ENCODE measurements at places on chromosomes 5 and 9.

- no peak for DNase-seq
Observed at GRCh38 chr9:3118081-3118480, 274.2 kb upstream of the PUM3 start.

- DNase-seq, result no peak
Observed at GRCh38 chr9:108852079-108852478, 3.7 kb downstream of the ACTL7B start.

- no peak for DNase-seq
Observed at GRCh38 chr5:138385660-138386059, 33.2 kb downstream of the KDM3B start.

DNA sequence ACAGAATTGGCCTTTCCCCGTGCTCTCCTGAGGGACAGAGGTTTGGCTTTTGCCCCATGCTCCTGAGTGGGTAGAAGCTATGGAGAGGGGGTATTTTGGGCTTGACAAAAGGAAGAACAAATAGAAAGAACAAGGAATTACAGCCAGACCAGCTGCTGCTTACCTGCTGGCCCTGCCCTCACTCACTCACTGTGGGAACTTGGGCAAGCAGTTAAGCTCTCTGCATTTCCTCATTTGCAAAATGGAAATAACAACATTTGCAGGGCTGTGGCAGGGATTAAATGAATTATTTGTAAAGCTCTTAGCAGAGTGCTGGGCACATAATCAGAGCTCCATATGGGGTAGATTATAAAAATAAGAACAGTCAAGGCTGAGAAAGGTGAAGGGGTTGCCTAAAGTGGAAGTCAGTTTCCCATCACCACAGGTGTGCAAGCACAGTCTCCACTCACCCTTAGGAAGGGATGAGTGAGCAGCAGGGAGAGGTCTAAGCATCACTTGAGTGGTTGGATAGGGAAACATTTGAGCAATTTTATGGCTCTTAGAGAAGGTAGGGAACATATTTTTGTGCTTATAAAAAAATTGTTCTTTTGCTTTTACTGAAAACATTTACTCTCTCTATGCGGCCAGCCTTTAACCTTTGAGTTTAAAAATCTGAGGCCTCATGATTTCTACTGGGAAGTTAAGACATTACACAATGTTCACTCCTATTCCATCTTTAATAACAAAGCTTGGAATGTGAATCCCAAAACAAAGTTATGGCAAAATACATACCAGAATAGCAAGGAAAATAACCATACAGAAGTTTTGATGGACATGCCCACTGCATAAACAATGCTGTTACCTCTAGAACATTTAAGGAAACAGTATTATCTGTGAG is 42.8 kb upstream of the LHFPL2 start:
- no peak for DNase-seq

- DNase-seq, result no peak
Observed at GRCh38 chr5:156532921-156533320, 206.0 kb downstream of the SGCD start.

DNA sequence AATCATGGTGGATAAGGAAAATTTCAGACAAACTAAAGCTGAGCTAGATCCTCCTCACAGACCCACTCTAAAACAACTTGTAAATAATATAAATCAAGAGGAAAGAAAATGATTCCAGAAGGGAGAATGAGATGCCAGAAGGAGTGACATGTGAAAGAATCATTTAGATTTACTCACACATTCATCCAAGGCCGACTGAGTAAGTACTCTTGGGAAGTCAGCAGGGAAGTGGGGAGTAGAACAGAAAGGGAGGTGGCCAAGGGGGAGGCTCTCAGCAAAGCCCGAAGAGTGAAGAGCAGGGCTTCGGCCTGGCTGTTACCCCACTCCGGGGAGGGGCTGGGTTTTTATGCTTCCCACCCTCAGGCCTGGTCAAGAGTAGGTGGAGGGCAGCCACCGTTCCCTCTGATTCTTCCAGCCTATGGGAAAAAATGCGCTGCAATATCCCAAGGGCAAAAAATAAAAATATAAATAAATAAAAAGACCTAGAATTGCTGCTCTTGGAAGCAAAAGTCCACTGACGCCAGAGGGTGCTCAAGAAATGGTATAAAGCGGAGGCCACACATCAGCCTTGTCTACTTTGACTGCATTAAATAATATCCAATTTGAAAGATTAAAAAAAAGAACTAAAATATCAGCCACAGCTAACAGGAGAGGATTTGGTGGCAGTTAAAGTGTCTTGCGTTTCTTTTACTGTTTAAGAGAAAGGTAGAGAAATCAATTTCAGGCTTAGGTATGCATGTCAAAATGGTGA is 110.2 kb upstream of the COL5A1 start:
- no peak for DNase-seq

- DNase-seq, result no peak
Observed at GRCh38 chr5:177434942-177435738, 8.7 kb downstream of the GRK6 start.

- no peak for DNase-seq
Observed at GRCh38 chr5:56824019-56824418, 8.7 kb downstream of the MAP3K1 start.

DNA sequence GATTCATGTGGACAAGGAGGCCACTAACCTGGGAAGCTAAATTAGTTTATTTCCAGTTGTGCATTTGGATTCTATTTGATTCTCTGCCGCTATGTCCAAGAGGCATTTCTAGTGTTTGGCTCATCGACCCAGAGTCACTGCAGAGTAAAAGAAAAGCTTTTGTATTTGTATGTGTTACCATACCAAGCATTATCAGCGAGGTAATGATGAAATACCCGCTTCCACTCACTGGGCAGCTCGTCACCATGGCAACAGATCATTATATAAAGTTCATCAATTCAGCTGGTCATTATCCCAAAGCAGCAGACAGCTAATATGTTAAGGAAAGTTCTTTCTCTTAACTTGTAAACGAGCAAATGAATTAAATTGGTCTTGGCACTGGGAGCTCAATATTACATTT is 380.3 kb downstream of the SEMA5A start:
- no peak for DNase-seq

DNA sequence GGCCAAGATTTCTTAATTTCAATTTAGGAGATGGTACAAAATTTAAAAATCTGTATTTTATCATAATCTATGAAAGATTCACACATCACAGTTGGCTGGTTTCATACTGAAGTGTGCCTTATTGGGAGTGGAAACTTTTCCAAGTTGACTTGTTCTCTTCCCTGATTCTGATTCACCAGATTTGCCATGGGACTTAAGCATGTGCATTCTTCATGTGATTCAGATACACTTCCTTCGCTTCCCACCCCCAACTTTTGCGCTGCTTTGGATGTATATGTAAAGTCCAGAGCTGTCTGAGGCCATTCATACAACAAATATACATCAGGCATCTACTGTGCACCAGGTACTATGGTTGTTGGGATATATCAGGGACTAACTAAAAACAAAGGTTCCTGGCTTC is 34.4 kb downstream of the CPEB4 start:
- DNase-seq, result no peak
